Stimulated activated CD8-positive, alpha-beta memory T cell treated with anti-CD3 and anti-CD28 coated beads, Interleukin-7, amount 100 ng/mL, for 1 hour (primary cell): ENCODE measurements at places on chromosomes 7 and 10.

GRCh38 chr7:47428052-47428767 is 153.7 kb downstream of the TNS3 start:
- no peak for DNase-seq

GRCh38 chr7:28488061-28488791 is 75.9 kb downstream of the CREB5 start:
- DNase-seq: no peak

GRCh38 chr10:123301077-123301857 is 147.1 kb downstream of the BUB3 start:
- DNase-seq: no peak

GRCh38 chr10:26799342-26799741 is 61.4 kb downstream of the ABI1 start:
- no peak for DNase-seq

DNA sequence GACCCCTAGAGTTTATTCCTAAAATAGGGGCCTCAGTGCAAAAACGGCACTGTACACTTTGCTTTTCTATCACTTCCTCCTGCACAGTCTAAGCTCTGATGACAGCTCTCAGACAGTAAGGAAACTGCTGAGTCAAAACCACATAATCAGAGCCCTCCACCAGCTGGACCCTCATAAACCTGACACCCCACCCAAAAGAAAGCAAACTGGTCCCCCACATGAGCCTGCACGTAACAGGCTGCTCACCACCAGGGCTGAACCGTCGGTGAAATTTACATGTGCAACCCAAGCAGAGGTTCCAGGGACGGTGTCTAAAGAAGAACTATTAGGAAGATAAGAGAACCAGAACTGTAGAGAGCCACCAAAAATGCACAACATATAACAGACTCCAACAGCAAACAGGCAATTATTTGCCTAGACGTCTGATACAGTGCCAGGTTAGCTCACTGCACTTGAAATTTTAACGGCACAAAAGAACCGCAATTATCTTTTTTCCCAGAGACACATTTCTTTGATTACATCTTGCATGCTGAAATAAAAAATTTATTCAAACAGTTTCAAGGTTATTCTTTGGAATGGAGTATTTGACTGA is 19.6 kb downstream of the SGMS1 start:
- no peak for DNase-seq

GRCh38 chr7:135822376-135822775 is 73.8 kb upstream of the FAM180A start:
- no peak for DNase-seq

DNA sequence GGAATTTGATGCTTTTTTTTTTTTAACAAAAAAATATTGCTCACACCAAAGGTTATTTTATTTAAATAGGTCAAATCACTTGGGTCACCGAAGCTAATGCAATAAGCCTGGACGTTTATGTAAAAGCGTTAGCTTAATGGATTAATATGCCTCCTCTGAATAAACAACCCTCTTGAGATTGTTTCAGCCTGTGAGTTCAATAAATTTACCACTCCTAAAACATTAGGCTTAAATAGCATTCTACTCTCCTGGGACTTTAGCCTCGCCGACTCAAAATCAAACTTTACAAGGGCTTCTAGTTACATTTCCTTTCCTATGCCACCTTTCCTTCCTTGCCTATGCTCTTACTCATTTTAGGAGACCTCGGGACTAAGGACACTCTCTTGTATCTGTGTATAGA is 79.3 kb downstream of the DNAJB9 start:
- no peak for DNase-seq

- no peak for DNase-seq
Measured at GRCh38 chr10:91341686-91342085, 68.5 kb upstream of the HECTD2 start.

DNA sequence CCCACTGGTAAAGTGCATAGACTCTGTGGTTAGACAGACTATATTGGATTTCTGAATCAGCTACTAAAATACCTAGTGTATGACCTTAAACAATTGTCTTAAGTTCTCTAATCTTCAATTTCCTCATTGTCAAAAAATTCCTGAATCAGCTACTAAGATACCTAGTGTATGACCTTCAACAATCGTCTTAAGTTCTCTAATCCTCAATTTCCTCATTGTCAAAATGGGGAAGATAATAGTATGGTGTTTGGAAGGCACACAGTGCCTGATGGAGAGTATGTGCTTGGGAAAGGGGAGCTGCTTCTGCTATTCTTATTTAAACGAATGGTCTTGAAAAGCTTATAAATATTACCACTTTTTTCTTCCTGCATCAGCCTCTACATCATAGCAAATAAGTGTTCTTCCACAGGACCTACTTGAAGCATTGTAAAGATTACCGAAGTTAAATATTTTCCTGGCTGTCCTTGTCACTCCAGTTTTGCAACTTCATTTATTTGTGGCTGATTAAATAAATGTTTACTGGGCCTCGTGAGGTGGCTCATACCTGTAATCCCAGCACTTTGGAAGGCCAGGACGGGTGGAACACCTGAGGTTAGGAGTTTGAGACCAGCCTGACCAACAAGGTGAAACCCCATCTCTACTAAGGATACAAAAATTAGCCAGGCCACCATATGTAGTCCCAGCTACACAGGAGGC is 64.4 kb upstream of the ITGA8 start:
- DNase-seq: no peak

DNA sequence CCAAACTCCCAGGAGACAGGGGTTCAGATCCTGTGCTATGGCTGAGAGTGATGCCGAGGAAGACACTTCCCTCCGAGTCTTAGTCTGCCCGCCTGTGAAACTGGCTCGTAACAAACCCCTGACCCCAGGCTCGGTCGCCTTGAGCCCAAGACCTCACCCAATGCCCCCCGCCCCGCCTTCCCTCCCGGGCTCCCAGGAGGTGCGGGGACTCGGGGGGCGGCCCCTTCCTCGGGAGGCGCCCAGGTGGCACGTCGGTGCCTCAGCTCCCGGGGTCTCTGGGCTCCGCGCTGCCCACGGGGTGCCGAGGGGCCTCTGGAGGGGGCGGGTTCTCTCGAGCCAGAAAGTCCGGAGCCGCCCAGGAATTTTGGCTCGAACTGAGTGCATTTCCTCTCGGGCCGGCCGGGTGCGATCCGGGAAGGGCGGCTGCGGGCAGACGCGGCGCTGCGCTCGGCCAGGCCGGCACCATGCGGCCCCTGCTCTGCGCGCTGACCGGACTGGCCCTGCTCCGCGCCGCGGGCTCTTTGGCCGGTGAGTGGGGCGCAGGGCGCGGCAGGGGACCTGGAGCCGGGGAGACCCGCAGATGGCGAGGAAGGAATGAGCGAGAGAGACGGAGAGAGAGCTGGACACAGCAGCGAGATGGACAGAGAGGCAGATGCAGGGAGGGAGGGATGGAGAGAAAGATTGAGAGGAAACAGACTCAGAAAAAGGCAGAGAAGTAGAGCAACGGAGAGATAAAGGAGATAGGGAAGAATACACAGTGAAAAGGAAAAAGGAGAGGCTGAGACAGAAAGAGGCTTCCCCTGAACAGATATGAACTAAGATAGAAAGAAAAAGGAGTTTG is at the start of gene PLAC9:
Gene PLAC9, plus strand, starts transcription at position 432 of the 841 bp plus-strand sequence. Its CDS starts 33 bp downstream, at position 465.
- no peak for DNase-seq

GRCh38 chr10:18297659-18298058 is 157.4 kb downstream of the CACNB2 start:
- DNase-seq: no peak
